ENCODE measurements at places on chromosomes 12 and 14.

- DNase-seq, result no peak
Measured at GRCh38 chr12:114063435-114063834, 97.3 kb upstream of the RBM19 start.

DNA sequence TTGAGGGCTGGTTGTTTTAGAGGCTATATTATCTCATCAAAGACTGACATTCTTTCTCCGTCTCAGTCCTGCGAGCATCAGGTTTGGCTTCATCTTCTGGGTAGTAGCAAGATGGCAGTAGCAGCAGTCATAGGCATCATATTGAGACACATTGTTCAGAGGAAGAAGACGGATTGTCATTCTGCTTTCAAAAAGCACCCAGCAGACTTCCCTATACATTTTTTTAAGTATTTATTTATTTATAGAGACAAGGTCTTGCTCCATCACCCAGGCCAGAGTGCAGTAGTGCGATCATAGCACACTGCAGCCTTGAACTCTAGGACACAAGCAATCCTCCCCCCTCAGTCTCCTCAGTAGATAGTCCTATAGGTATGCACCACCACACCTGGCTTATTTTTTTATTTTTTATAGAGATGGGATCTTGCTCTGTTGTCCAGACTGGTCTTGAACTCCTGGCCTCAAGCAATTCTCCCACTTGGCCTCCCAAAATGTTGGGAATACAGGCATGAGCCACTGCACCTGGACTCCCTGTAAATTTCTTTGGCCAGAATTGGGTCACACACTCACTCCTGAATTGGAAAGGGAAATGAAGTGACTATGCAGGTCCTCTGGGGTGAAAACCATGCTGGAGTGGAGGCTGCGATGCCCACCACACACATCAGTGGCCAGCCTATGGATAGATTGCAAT, 125.4 kb downstream of the SLC38A6 start:
- DNase-seq, result peak; percentile 55

- no peak for DNase-seq
Measured at GRCh38 chr12:2023365-2023764, 19.1 kb upstream of the DCP1B start.

DNA sequence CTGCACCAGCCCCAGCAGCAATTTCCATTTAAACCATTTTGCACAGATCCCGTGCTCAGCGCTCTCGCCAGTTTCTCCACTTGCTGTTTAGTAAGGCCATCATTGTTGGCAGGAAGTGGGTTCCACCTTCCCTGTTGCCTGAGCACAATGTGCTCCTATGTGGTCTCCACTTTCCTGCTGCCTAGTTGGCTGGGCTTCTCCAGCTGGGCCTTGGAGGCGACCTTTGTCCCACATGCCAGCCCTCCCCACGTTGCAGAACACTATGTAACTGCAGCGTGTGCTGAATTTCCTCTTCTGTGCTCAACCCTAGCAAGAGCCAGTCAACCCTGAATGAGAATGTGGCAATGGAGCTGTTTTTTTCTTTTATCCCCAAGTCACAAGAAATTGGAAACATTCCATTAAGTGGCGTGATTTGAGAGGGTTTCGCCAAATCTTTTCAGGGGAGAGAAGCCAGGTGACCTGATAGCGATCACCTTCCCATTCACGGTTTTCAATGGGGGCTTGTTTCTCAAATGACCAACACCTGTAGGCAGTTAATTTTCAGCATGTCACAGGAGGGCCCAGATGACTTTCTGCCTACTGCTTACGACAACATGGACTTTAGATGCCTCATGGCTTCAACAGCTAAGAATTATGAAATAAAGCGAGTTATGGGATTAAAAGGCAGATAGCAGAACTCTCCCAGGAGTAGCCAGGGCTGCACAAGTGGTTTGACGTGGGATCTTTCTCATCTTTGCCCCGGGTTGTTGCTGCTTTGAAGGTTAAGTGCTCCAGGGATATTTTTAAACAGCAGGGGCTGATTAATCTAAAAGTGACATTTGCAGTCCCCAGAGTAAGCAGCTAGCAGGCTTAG, at the start of gene ACACB:
Gene ACACB (plus strand): TSS at position 830 of the 853 bp plus-strand sequence. CDS start 22,819 bp downstream, outside the sequence.
- DNase-seq, result no peak

DNA sequence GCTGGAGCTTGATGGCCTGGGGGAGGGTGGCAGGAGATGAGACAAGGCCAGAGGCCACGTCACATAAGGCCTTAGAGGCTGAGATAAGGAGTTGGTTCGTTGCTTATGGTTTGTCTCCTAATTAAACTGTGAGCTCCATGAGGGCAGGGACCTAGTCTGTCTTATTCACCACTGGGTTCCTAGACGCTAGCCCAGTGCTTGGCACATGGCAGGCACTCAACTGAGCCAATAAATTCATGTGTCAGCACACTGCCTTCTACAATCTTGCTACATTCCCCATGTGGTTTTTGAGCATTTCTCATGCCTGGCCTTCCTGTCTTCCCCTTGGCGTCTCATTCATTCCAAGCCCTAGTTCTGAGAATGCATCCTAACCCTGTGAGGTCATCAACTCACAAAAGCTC, 92.5 kb upstream of the MED13L start:
- DNase-seq, result no peak

GRCh38 chr12:91899056-91899455, 246.6 kb downstream of the BTG1 start:
- DNase-seq, result no peak

- peak; percentile 19 for DNase-seq
Measured at GRCh38 chr12:109053382-109054123, 1.2 kb downstream of the USP30 start.

DNA sequence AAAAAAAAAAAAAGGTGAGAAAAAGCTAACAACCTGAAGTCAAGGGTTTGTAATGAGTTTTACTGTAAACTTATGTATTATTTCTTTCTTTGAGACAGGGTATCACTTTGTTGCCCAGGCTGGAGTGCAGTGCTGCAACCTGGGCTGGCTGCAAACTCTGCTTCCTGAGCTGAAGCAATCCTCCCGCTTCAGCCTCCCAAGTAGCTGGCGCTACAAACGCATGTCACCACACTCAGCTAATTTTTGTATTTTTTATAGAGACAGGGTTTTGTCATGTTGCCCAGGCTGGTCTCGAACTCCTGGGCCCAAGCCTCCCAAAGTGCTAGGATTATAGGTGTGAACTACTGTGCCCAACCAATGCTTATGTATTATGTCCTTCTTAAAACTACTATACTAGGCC, 9.2 kb downstream of the ATF7 start:
- DNase-seq, result no peak

GRCh38 chr12:53179687-53180219, 769 bp upstream of the ZNF740 start:
- no peak for DNase-seq

DNA sequence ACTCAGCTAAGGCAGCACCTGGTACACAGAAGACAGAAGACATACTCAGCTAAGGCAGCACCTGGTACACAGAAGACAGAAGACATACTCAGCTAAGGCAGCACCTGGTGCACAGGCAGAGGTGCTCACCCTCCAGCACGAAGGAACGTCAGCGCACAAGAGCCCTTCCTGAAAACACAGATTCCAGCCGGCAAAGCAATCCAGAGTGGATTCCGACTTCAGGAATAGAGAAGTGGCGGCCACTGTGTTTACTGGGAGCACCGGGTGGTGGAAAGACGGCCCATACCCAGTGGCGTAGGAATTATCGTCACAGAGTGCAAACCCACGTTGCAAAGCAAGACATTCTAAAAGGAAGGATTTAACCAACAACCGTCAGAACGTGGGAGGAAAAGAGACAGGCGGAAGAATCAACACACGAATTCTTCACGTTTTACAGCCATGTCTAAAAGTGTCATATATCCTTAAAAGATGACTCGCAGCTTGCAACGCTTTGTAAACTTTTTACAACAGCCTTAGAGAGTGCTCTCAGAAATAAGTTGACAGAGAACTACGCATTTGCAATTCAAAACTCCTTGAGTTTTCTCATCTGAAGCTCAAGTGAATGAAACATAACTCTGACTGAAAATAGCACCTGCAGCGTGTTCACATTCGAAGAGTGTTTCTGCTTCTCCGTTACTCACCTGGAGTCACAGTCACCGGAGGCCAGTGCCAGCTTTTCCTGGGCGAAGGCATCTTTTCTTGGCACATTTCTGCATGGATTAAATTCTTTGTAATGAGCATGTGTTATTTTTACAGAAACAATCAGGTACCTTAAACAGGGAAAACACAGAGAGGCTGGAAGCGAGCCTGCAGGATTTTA, 55.8 kb upstream of the GALNT9 start:
- DNase-seq, result no peak

DNA sequence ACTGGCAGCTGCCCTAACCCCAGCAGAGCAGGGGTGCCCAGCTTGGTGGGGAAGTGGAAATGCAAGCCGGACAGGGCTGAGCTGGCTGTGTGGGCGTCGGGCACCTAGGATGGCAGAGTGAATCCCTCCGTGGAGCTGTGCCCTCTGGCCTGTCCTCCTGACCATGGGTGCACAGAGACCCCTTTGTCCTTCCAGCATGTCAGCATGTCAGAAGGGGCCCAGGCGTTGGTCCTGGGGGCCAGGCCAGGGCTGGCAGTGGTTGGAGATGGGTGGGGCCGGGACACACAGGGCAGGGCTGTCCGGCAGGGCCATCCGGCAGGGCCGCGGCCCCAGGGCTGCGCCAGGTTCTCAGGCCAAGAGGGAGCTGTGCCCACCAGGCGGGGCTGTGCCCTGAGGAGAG, 8.8 kb upstream of the TEX22 start:
- DNase-seq, result peak; percentile 26

GRCh38 chr12:131091413-131091975, 137.8 kb downstream of the ADGRD1 start:
- DNase-seq, result no peak

DNA sequence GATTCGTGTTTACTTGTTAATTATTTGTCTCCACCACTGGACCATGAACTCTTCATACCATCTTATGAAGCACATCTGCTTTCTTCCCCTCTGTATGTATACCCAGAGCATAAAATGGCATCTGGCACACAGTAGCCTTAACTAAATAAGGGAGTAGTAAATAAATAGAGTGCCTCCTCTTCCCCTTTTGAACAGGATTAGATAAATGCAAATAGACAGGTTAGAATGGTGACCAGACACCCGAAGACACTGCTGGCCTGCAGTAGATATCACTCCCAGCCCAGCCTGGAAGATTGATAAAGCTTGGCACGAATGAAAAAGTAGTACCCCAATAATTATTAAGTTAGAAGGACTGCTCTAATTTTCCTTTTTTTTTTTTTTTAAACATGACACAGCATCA, 6.9 kb downstream of the GALNT4 start:
- DNase-seq, result no peak

DNA sequence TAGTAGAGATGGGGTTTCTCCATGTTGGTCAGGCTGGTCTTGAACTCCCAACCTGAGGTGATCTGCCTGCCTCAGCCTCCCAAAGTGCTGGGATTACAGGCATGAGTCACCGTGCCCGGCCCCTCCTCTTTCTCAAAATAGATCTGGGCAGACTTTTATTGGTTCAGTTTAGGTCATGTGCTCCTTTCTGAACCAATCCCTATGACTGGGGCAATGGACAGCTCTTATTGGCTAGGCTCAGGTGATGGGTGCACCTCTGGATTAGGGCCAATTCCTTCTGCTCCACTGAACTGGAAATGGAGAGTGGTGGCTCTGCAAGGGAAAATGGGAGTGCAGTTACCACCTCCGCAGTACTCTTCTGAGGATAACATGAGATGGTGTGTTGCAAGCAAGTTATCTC, 6.2 kb upstream of the ATP6V0A2 start:
- DNase-seq, result no peak

DNA sequence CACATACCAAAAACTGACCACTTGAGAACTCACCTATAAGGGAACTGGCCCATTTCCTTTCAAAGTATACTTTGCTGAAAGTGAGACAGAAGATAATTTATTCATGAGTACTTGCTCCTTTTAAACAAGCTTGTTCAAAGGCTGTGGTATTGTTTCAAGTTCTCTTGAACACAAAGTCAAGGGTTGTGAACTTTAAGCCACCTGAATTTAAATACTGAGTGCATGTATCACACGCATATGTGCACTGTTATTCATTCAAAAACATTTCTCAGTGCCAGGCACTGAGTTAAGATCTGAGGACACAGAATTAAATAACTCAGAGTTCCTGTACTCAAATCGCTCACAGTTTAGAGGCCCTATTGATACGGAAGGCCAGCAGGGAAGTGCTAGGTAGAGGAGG, 19.1 kb upstream of the LDHB start:
- no peak for DNase-seq

- peak; percentile 33 for DNase-seq
Measured at GRCh38 chr12:27094726-27095125, 12.3 kb upstream of the C12orf71 start.

GRCh38 chr14:24863968-24864684, 185.8 kb downstream of the STXBP6 start:
- no peak for DNase-seq

DNA sequence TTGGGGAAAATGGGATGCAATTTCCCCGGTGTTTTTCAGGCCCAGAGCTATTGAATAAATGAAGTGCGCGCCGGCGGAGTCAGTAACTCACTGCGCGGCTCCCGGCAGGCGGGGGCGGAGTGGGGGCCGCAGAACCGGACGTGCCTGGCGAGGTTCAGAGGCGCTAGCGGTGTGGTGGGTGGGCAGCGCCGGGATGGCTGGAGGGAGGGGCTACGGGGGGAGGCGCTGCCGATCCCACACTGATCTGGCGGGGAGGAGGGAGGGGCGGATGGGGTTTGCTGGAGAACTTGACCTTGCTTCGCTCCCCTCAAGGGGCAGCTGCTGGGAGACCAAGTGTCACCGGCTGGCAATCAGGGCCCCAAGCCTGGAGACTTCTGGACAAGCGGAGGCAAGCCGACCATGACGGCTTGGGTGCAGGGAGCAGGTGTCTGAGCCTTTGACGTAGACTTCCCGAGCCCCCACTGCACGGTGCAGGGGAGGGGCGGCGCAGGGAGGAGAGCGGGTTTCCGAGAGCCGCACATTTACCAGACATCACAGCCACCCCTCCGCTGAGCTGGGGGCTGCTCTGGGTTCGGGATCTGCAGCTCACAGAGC, 174.1 kb upstream of the RTL1 start:
- no peak for DNase-seq

DNA sequence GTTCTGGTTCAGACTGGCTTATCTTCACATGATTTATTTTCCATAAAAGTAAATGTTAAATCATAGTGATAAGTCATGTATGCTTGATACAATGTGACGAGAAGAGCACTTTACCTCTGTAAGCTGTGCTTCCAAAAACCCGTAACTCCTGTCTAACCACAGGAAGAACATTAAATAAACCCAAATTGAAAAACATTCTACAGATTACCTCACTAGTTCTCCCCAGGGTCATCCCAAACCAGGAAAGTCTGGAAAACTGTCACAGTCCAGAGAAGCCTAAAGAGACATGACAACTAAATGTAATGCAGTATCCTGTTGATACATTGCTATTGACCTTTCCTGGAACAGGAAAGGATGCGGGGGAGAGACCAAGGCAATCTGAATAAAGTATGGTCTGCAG, 32.5 kb upstream of the DUSP6 start:
- no peak for DNase-seq

DNA sequence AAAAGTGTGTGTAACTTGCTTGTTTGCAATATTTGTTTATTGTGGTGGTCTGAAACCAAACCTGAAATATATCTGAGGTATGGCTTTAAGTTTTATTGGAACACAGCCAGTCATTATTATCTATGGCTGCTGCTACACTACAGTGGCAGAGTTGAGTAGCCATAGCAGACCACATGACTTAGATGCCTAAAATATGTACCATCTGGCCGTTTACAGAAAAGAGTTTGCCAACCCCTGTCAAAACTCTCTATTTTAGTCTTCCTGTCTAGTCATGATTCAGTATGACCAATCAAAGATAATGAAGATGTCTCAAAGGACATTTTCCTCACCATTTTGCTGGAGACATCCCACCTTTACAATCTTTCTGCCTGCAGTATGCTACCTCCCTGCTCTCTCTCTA, 242.3 kb downstream of the ANO6 start:
- DNase-seq, result no peak

GRCh38 chr14:70987041-70987440, 79.8 kb downstream of the PCNX1 start:
- DNase-seq, result no peak

GRCh38 chr14:79242666-79243065, 968.6 kb downstream of the DIO2 start:
- DNase-seq, result no peak
